ENCODE measurements at places on chromosomes 4 and X.

DNA sequence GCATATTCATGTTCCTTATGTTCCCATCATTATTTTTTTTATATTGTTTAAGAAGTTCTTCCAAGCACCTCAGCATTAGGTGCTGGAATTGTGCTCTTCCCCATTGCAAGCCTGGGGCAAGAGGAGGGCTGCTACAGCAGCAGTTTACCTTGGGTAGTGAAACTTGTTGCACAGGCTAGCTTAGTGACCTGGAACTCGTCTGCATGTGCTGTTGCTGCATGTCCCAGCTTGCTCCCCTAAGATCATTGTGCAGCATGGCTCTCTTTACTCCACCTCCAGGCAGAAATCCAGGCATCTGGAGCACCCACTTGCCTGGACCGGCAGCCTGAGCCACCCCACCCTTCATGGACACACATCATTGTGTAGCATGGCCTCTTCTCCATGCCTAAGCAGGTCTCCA lies 776.0 kb downstream of the GLUD2 start:
- DNase-seq, result no peak

- no peak for DNase-seq
Observed at GRCh38 chrX:115344885-115345614, 55.5 kb downstream of the LUZP4 start.

- peak; percentile 26 for DNase-seq
Observed at GRCh38 chrX:46376246-46376885, 168.9 kb downstream of the ZNF674 start.

DNA sequence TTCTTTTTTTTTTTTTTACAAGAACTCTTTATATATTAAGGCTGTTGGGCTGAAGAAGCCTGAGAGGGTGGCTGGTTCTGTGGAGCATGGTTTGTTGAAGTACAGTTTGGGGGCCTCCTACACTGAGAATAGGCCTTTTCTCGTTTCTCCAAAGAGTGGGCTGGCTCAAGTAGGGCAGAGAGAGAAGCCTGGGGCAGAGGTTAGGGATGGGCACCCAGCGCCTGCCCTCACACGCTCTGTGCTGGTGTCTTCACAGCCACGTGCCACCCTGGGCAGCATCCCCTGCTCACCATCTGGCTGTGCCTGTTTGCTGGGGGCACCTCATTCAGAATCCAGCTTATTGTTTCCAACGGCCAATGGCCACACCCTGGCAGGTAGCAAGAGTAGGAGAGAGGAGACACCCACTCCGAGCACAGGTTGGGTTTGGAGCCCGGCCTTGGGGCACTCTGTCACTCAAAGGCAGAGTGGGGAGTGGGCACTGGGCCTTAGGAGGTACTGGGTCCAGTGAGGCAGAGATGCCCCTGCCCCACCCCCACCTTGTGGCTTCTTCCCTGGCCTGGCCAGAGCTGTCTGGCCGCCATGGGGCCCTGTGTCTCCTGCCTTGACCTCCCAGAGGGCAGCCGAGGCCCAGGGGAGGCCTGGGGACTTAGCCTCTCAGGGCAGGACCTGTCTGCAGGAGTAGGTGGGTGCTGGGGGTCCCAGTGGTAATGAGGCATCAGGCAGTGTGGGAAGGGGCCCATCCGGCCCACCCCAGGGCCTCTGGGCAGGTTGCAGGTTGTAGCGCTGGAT lies 2.9 kb downstream of the MSANTD1 start:
- DNase-seq, result no peak

All from activated CD4-positive, alpha-beta T cell treated with anti-CD3 and anti-CD28 coated beads, Interleukin-2, amount 50 U/mL, for 4 hours (primary cell).